Esophagus mucosa (tissue), 1 donor: ENCODE measurements at places on chromosomes 4 and X. TPM values are rescaled to one million over a fixed set of nuclear protein-coding genes. Genes with fewer than 3 reads are reported as not detected.

The TTC29 gene
- total RNA-seq: not detected

The NUDT10 gene
- not detected for total RNA-seq

The PWWP3B gene
- 0.04 TPM for total RNA-seq

The UBE2A gene
- 44.7 TPM for total RNA-seq

The GLRB gene
- total RNA-seq: not detected

The FMR1NB gene
- total RNA-seq: not detected

The TMEM156 gene
- total RNA-seq: 0.16 TPM

The CABS1 gene
- total RNA-seq: not detected

The PLAC1 gene
- total RNA-seq: not detected

The PFKFB1 gene
- total RNA-seq: 0.36 TPM

The YIPF7 gene
- total RNA-seq: not detected

The CBLL2 gene
- total RNA-seq: not detected

The SULT1E1 gene
- 0.52 TPM for total RNA-seq

The ETDA gene
- not detected for total RNA-seq

The IDS gene
- total RNA-seq: 23.2 TPM

The CDKL2 gene
- total RNA-seq: 0.56 TPM

The MAGEA2 gene
- total RNA-seq: not detected

The SRPK3 gene
- total RNA-seq: 0.12 TPM

The MAOA gene
- total RNA-seq: 88.9 TPM

The RBMXL3 gene
- not detected for total RNA-seq

The MUC7 gene
- not detected for total RNA-seq

The TACR3 gene
- total RNA-seq: not detected

The GLUD2 gene
- 0.52 TPM for total RNA-seq

The HSD17B13 gene
- total RNA-seq: not detected

The NDP gene
- total RNA-seq: not detected

The NDST4 gene
- not detected for total RNA-seq
